ENCODE measurements at places on chromosomes 7 and 10.
A peak's percentile ranks its signal among the peaks of the same experiment; 100 is the strongest.

DNA sequence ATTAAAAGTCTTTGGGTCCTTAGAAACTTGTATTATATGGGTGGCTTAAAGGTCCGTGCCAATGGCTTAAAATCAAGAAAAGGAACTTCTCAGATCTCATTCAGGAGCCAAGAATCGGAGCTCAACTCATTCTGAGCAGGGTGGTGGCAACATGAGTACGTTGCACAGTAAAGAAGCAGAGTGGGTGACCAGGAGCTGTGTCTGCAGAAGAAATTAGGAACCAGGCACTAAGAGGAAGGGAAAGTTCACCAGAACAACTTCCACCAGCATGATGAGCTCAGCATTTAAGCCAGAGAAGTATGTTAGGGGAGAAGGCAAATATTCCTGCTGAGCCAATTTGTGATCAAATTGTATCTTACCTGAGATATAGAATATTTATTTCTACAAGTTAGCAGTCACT lies 236.0 kb upstream of the NRP1 start:
- DNase-seq = no peak

DNA sequence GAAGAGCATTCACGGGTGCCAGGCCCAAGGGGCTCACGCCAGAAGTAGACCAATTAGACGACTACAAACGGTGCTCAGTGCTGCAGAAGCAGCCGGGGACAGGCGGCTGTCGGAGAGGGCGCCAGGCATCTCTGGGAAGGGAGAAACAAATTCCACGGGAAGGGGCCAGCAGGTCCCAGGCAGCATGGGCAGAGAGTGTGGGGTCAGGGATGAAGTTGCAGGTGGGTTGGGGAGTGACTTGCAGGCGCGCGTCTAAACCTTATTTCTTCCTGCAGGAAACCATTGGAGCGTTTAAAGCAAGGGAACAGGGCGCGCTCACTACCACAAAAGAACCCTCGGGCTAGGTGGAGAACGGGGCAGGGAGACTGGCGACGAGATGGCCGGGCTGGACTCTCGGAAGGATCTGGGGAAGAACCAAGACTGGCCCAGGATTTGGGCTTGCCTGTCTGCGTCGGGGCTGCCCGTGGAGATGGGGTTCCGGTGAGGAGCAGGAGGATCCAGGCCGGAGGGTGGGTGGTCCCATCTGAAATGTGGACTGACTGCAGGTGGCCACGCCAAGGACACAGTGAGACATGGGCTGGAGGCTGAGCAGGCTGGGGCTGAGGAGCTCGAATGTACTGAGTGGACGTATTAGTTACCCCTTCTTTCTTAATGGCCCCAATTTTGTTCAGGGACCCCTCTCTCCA lies 116.3 kb upstream of the DIP2C start:
- DNase-seq = no peak

DNA sequence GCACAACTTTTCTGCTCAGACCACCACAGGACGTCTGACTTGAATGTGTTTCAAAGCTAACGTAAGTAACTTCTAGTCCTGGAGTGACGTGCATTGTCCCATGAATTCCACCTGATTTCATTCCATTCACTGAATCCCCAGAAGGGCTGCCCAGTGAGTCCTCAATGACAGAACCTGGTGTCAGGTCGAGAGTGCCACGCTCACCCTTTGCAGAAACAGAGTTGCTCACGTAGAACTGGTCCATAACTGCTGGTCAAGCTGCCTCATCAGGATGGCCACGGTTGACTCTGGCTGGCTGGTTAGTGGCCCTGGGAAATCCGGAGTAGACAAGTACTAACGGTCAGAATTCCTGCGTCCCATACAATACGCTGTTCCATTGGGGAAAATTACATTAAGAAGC lies 50.6 kb upstream of the UBE3C start:
- no peak for DNase-seq

- DNase-seq = no peak
Measured at GRCh38 chr10:48464871-48465736, 139.8 kb downstream of the ARHGAP22 start.

GRCh38 chr10:62895063-62895462 lies 78.9 kb upstream of the EGR2 start:
- no peak for DNase-seq

DNA sequence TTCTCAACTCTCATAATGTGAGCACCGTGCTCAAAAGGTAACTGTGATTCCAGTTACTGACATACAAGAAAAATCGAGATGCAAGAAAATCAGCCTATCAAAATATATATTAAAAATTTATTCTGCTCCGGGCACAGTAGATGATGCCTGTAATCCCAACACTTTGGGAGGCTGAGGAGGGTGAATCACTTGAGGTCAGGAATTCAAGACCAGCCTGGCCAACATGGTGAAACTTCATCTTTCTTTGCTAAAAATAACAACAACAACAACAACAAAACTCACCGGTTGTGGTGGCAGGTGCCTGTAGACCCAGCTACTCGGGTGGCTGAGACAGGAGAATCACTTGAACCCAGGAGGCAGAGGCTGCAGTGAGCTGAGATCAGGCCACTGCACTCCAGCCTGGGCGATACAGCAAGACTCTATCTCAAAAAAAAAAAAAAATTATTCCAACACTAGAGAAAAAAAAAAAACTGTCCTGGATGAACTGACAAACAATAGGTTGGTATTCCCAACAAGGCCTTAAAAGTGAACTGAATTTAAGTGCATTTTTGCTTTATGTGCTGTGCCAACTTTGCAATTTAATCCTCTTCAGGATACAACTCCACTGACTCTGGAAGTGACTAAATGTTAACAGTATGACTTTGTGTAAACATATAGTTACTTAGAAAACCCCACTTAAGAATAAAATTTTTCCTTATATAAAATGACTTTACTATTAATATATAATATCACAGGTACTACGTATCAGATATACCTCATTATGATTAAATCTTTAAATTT lies 51.1 kb downstream of the JMJD1C start:
- no peak for DNase-seq

DNA sequence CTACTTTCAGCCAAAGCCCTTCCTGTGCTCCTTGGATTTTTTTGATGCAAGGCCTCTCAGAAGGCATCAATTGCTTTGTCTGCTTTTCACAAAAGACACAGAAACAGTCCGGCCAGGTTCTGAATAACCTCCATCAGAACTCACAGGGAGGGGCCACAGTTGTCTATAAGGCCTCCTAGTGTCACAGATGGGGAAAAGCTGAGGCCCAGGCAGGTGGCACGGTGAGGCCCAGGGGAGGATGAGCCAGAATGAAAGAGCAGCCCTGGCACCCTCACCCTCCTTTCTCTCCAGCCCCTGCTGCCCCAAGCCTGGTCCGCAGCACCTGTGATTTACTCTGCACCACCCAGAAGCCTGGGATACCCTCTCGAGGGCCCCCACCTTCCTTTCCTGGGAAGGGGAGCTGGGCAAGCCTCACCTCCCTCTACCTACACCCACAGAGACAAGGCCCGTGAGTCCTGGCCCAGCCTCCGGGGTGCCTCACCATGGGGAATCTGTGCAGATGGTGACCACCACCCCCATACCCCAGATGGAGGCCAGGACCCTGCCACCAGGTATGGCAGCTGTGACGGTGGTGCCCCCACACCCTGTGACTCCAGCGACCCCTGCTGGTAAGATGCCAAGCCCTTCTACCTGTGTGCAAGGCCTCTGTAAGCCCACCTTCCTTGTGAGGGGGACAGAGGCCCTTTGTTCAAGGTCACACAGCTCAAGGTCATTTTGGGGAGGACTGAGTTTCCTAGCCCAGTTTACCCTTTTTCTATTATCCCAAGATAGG lies 26.2 kb upstream of the ZNF467 start:
- DNase-seq = peak; percentile 66

DNA sequence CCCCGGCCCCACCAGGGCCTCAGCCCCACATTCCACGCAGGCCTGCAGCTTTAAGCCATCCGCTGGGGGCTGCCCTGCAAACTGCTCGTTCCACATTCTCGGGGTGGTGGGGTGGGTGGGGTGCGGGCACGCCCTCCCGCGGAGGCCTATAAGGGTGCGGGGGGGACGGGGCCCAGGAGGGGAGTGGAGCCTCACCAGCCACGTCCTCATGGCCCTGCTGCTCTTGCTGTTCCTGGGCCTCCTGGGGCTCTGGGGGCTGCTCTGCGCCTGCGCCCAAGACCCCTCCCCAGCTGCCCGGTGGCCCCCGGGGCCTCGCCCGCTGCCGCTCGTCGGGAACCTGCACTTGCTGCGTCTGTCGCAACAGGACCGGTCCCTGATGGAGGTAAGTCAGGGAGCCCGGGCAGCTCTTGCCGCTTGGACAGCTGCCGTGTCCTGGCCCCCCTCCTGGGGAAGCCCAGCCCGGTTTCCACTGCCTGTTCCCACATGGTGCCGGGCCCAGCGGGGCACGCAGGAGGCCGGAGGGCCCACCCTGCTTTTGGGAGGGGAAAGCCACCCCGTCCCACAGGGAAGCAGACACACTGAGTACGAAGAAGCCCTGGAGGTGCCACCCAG lies at the start of gene CYP2W1:
Gene CYP2W1 (plus strand): TSS at position 178 of the 612 bp plus-strand sequence. CDS start 31 bp downstream, at position 209.
- no peak for DNase-seq

GRCh38 chr7:81887098-81888090 lies 117.5 kb upstream of the HGF start:
- no peak for DNase-seq

- no peak for DNase-seq
Measured at GRCh38 chr7:91784469-91784868, 96.0 kb downstream of the MTERF1 start.

DNA sequence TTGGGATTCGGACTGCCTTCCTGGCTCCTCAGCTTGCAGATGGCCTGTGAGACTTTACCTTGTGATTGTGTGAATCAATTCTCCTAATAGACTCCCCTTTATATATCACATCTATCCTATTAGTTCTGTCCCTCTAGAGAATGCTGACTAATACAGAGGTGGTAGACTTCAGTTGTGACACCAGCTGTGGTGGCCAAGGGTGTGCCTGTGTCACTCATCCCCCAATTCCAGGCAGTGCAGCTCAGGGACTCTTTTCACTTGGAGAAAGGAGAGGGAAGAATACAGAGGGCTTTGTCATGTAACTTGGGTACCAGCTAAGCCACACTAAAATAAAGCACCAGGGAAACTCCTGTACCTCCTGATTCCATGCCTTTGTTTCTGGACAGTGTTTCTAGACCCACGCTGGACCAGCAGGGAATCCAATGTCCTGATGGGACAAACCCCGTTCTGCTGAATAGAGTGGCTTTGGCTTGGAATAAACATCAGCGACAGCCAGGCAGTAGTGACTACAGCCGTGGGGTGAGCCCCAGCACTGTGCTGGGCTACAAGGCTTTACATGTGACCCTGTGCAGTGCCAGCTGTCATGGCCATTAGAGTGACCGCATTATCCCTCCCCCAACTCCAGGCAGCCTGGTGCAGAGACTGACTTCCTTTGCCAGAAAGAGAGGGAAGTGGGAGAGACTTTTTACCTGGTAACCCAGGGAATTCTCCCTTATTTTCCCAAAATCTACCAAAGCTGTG lies 233.6 kb downstream of the ANK3 start:
- DNase-seq = no peak

Measured in activated CD8-positive, alpha-beta memory T cell treated with anti-CD3 and anti-CD28 coated beads, Interleukin-2, amount 50 U/mL, for 4 hours (primary cell).